ENCODE measurements at places on chromosomes 6 and 20. TPM values are rescaled to one million over a fixed set of nuclear protein-coding genes. Genes with fewer than 3 reads are reported as not detected.

The GINS1 gene
- 0.41 TPM for total RNA-seq

DNA sequence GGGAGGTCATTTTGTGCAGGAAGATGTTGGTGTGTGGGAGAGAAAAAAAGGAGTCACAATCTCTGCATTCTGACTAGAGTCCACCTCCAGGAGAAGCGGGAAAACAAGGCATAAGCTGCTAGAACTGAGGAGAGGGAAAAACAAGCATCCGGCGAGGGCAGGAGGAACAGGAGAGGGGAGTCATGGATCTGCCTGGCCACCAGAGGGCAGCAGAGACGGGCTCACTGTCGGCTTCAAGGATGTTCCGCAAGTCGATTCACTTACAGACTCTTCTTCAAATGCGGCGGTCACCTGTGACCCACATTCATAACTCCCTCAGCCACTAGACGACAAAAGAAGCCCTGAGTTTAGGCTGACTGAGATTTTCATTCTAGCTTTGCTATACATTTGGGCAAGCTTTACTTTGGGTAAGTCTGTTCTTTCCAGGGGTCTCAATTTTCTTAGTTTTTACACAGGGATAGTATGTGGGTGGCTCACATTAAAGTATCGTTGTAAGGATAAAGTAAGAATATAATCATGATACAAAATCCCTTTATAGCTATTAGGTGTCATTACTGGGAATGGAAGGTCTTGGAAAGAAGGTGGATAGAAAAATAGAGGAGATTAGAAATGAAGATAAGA is 6.6 kb upstream of the BTNL2 start:
- no peaks in the 10 kb centered on the region for H3K36me3 ChIP-seq
- H3K4me1 ChIP-seq, result peaks cover 5% of the 10 kb centered on the region
- DNase-seq, result peak; percentile 71
- no peak overlapping the region for H3K4me3 ChIP-seq
- H3K27me3 ChIP-seq, result peaks cover 84% of the 10 kb centered on the region

GRCh38 chr20:48684501-48685041 is 143.2 kb downstream of the PREX1 start:
- H3K27me3 ChIP-seq, result no peaks in the 10 kb centered on the region
- peaks cover 64% of the 10 kb centered on the region for H3K4me1 ChIP-seq
- no peak for DNase-seq
- no peak overlapping the region for H3K27ac ChIP-seq
- no peak overlapping the region for H3K4me3 ChIP-seq

DNA sequence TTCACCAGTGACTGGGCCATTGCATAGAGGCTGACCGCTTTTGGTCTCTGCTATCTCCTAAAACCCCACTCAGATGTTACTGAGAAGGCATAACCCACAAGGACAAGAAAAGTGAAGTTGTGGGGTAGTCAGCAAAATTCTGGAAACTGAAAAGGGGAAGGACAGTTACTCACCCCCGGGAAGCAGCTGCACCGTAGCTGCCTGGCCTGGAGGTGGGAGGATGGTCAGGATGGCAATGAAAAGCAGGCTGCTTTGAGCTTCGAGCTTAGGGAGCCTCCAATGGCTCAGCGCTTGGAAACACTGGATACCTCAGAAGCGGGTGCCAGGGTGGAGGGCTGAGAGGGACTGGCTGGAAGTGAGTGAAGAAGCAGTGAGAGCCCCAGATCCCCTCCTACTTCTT is 56.0 kb downstream of the KCNK5 start:
- no peaks in the 10 kb centered on the region for H3K36me3 ChIP-seq
- no peaks in the 10 kb centered on the region for H3K4me1 ChIP-seq
- DNase-seq, result no peak
- peaks cover 26% of the 10 kb centered on the region for H3K27me3 ChIP-seq
- no peak overlapping the region for H3K27ac ChIP-seq
- H3K4me3 ChIP-seq, result no peak overlapping the region

- no peaks in the 10 kb centered on the region for H3K4me1 ChIP-seq
- no peak overlapping the region for H3K4me3 ChIP-seq
- no peak overlapping the region for H3K27ac ChIP-seq
- H3K36me3 ChIP-seq, result no peaks in the 10 kb centered on the region
- H3K27me3 ChIP-seq, result no peaks in the 10 kb centered on the region
These were observed 163.0 kb downstream of the OPN5 start for GRCh38 chr6:47944846-47945245.

The CEP85L gene
- total RNA-seq, result 11.5 TPM

DNA sequence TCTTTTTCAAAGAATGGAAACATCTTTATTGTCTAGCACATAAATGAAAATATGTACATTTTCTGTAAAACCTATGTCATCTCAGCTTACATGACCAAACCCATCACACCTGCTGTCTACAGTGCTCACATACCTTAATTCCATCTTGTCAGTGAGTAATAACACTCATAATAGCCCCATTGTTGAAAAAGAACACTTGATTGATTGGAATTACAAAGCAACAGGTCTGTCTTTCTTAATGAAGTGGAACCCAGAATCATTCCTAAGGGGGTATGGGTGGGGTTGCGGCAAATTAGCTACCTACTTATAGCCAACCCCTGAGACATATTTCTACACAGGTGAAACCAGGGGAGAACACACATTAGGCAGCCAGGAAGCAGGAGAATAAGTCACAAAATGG is 20.2 kb downstream of the ADGRF4 start:
- H3K4me1 ChIP-seq, result no peaks in the 10 kb centered on the region
- H3K27ac ChIP-seq, result no peak overlapping the region
- H3K36me3 ChIP-seq, result no peaks in the 10 kb centered on the region

DNA sequence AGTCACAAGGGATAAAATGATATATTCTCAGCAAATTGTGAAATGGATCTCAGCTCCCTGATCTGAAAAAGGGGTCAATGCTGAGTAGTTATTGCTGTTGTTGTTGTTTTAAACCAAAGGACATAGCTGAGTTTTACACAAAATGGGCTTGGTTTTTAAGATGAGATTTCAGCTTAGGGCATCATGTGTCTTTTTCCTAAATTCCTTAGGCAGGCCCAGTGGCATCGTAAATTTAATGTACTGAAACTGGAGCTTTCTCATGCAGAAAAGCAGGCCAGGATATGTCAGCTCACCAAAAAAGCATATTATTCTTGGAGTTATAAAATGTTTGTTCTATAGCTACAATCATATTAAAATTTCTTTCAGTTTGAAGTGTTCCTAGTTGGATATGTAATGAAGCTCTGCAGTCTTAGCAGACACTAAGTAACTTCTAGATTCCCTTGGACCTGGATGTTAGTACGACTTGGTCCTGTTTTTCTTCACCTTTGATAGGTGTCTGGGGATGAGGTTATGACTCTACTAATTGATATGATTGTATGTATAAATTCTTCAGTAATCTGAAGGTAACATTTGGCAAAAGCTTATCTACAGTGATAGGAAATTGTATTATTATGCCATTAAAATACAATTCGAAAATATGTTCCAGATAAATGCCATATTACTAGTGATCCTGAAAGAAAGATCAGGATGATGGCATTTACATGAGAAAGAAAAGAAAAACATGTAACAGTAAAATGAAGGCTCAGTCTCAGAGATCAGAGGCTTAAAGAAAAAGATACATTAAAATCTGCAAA is 663.3 kb downstream of the RFPL4B start:
- no peaks in the 10 kb centered on the region for H3K4me1 ChIP-seq
- H3K36me3 ChIP-seq, result no peaks in the 10 kb centered on the region
- no peaks in the 10 kb centered on the region for H3K27me3 ChIP-seq
- H3K27ac ChIP-seq, result no peak overlapping the region
- H3K4me3 ChIP-seq, result no peak overlapping the region

- H3K27me3 ChIP-seq, result no peaks in the 10 kb centered on the region
- DNase-seq, result peak; percentile 68
- H3K36me3 ChIP-seq, result no peaks in the 10 kb centered on the region
These were observed 74.0 kb upstream of the MYL9 start for GRCh38 chr20:36467076-36467999.

GRCh38 chr6:86203044-86203443 is 560.4 kb upstream of the SYNCRIP start:
- H3K4me1 ChIP-seq, result no peaks in the 10 kb centered on the region
- no peak for DNase-seq
- no peaks in the 10 kb centered on the region for H3K36me3 ChIP-seq
- H3K4me3 ChIP-seq, result no peak overlapping the region
- no peak overlapping the region for H3K27ac ChIP-seq
- no peaks in the 10 kb centered on the region for H3K27me3 ChIP-seq

GRCh38 chr6:169224185-169224695 is 29.4 kb downstream of the THBS2 start:
- H3K4me1 ChIP-seq, result no peaks in the 10 kb centered on the region
- H3K27me3 ChIP-seq, result peaks cover 23% of the 10 kb centered on the region
- DNase-seq, result no peak
- peaks cover 16% of the 10 kb centered on the region for H3K36me3 ChIP-seq
- H3K4me3 ChIP-seq, result no peak overlapping the region

- peaks cover 64% of the 10 kb centered on the region for H3K4me1 ChIP-seq
- no peak for DNase-seq
- H3K4me3 ChIP-seq, result peak overlapping the region; percentile 11
- H3K36me3 ChIP-seq, result peaks cover 50% of the 10 kb centered on the region
- peak overlapping the region; percentile 96 for H3K27ac ChIP-seq
These were observed 3.2 kb downstream of the SNX21 start for GRCh38 chr20:45836841-45837240.

DNA sequence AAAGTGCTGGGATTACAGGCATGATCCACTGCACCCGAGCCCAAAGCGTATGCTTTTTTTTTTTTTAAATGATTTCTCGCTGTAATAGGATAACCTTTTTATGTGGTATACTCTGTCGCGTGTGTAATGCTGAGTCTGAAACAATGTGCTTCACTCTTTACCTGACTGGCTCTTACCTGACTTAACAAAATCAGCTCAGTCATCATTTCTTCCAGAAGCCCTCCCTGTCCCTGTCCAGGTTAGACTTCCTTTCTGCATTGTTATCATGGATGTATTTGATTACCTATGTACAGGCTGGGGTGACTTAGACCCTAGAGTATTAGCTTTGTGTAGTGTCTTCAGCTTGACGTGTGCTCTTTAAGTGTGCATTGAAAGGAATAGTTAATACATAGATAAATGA is 67.1 kb downstream of the NCOA7 start:
- DNase-seq, result no peak
- H3K27me3 ChIP-seq, result no peaks in the 10 kb centered on the region
- H3K27ac ChIP-seq, result no peak overlapping the region
- no peak overlapping the region for H3K4me3 ChIP-seq
- peaks cover 9% of the 10 kb centered on the region for H3K36me3 ChIP-seq

GRCh38 chr6:144462058-144462457 is 176.9 kb downstream of the UTRN start:
- H3K36me3 ChIP-seq, result peaks cover 81% of the 10 kb centered on the region
- H3K4me3 ChIP-seq, result no peak overlapping the region
- DNase-seq, result no peak

DNA sequence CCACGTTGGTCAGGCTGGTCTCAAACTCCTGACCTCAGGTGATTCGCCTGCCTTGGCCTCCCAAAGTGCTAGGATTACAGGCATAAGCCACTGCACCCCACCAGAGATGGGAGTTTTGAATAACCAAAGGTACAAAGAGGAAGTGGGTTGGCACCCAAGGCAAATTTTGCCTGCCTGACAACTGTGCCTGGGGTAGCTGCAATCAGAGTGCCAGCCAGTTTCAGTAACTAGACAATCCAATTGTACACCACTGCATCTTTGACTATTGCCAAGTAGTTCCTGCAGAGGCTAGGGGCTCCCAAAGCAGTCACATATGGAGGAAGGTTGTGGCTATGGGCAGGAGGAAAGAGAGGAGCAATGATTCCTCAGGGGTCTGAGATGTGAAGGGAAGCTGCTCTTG is 16.6 kb downstream of the ZC3H12D start:
- peaks cover 52% of the 10 kb centered on the region for H3K27me3 ChIP-seq
- DNase-seq, result no peak
- no peak overlapping the region for H3K4me3 ChIP-seq
- H3K36me3 ChIP-seq, result no peaks in the 10 kb centered on the region
- peaks cover 7% of the 10 kb centered on the region for H3K4me1 ChIP-seq
- H3K27ac ChIP-seq, result no peak overlapping the region

- H3K4me3 ChIP-seq, result no peak overlapping the region
- no peak for DNase-seq
- peaks cover 9% of the 10 kb centered on the region for H3K4me1 ChIP-seq
These were observed 11.3 kb upstream of the SRSF6 start for GRCh38 chr20:43446361-43446879.

GRCh38 chr20:2398449-2398848 is 17.7 kb downstream of the TGM6 start:
- no peaks in the 10 kb centered on the region for H3K4me1 ChIP-seq
- H3K27me3 ChIP-seq, result peaks cover 38% of the 10 kb centered on the region
- no peak for DNase-seq
- no peak overlapping the region for H3K4me3 ChIP-seq

The CSE1L gene
- total RNA-seq, result 38.2 TPM

GRCh38 chr6:45838451-45838850 is 177.2 kb downstream of the CLIC5 start:
- H3K36me3 ChIP-seq, result no peaks in the 10 kb centered on the region
- no peak for DNase-seq
- H3K4me3 ChIP-seq, result no peak overlapping the region

DNA sequence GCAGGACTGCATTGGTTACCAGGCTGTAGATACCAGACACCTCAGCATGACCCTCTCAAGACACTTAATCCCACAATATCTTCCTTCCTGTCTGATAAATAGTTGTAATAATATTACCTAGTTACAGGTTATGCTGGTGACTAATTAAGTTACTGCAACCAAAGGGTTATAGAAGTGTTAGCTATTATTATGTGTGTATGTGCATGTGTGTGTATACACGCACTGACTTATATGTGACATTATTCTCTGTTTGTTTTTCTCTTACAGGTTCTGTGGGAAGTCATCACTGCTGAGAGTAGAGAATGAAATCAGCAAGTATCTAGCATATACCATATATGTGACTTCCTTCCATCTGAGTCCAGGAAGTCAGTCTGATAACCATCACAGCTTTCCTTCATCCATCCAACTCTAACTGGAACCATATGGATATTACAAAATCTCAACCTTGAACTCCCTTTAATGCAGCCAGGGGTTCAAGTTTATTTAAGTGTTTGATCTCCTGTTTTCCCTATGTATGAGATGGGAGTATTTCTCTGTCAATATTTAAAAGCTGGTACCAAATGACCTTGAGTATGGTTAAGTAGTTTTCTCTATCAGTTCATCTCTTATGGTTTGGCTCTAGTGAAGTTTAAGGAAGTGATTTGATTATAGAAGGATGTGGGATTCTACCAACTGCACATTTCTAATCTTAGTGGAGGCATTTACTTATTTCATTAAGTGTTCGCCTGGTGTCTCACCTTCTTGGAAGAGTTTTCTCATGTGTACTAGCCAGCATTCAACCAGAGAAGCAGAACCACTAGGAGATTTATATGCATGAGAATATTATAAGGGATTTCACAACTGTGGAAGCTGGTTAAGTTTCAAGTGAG is 313.2 kb downstream of the HIVEP2 start:
- no peak overlapping the region for H3K4me3 ChIP-seq
- DNase-seq, result no peak
- H3K36me3 ChIP-seq, result no peaks in the 10 kb centered on the region
- H3K27me3 ChIP-seq, result no peaks in the 10 kb centered on the region

Measured in left ventricle myocardium inferior (tissue), 1 donor.